Cerebellum (tissue), 4 donors: ENCODE measurements at places on chromosomes 3 and 15. TPM values are rescaled to one million over a fixed set of nuclear protein-coding genes. Genes with fewer than 3 reads are reported as not detected.

FSIP1 gene
- 6.1 TPM for total RNA-seq

KBTBD12 gene
- 1.5 TPM for total RNA-seq

SCG3 gene
- total RNA-seq = 48.5 TPM

ANKRD63 gene
- 0.27 TPM for total RNA-seq

SPINK8 gene
- total RNA-seq = not detected

ANKRD34C gene
- total RNA-seq = 2.4 TPM

SPTBN5 gene
- 1.3 TPM for total RNA-seq

C3orf85 gene
- not detected for total RNA-seq

SLC22A14 gene
- total RNA-seq = 0.82 TPM

WDR93 gene
- total RNA-seq = 0.91 TPM

CPN2 gene
- not detected for total RNA-seq

DNA sequence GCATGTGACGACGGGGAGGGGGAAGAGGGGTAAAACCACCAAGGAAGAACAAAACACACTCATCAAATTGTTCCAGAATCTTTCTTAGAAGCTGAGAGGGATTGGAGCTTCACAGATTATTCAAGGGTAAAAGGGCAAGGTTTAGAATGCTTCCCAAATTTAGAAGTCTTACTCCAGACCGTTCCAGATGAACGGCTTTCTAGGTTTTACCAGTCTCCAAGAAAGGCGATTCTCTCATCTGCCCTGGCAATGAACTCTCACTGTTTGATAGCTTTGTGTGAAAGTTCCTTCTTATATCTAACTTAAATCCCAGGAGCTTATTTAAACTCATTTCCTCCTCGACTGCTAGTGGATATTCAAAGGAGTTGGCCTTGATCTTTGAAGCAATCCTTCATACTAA, 124.3 kb upstream of the PRICKLE2 start:
- DNase-seq = no peak

DNA sequence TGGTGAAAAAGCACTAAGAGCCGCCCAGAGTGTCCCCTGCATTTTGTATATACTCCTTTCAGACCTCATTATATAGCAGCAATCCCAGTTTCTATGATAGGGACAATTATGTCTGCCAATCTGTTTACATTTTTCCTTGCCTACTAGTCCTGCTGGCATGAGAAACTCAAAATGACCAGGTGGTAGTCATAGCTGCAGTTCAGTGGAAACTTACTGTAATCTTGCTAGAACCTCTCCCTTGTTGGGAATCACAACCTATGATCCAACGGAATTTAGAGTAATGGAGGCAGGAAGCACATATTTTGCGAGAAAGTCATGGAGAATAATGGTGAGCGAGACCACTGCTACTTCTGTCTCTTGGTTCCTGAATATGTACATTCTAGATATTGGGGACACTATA, 28.6 kb upstream of the MINAR1 start:
- DNase-seq = no peak

DNA sequence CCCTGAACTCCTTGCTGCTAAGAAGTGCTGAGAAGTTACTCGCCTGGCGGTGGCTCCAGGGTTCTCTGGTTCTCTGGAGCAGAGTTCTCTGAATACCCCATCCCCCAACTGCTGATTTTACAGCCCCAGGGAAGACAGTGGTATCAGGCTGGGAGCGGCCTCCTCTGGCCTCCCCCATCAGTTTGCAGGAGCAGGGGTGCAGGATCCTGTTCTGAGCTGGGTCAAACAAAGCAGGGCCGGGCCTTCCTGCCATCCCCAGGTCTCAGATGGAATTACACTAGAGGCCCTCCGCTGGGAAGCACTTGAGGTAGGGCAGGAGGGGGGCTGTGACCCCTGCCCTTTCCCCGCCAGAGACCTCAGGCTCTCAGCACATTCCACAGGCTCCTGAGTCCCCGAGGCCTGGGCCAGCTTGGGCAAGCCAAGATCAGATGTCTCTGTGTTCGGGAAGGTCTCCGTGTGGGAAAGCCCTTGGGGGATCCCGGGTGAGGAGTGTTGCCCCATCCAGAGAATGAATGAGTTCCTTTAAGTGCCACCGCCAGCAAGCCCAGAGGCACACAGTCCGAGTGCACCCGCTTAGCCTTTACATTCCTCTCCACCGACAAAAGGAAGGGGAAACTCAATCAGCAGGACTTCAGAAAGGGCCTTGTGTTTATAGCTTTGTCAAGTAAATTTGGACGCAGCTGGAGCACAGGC, 149.9 kb downstream of the LRRK1 start:
- DNase-seq = no peak

GRCh38 chr15:55588070-55588814, at the start of gene PYGO1:
Gene PYGO1 (minus strand): TSS chr15:55588345. CDS start chr15:55587883, 462 bp downstream.
- peak; percentile 62 for DNase-seq

DNA sequence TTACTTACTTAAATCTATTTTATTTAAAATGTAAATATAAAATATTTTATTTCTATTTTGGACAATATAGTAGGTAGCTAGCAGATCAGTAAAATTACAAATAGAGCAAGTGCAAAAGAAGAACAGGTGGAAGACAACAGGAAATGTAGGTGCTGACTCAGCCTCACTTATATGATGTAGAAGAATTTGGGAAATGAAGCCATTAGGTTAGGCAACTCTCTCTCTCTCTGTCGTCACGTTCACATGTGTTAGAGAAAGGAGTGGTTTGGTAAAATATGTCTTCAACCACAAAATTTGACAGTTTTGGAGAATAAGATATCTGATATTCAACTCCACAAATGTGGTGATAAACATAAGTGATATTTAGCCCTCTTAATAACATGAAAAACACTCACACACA, 532.5 kb upstream of the KCNMB2 start:
- no peak for DNase-seq

DNA sequence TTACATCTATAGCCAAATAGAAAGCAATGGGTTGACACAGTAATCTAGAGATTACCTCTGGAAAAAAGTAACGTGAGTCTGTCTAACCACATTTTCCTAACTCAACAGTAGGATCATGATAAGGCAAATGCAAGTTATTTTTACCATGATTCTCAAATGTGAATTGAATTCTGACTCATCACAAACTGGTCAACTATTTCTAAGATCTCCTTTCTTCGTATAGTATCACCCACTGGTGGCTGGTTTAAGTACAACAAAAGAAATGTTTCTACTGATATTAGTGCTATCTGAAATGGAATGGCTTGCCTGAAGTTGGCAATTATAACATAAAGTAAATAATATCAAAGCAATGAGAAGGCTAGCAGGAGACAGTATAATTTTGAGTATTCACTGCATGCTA, 102.2 kb downstream of the ABI3BP start:
- no peak for DNase-seq

GRCh38 chr3:30199096-30199759, 407.2 kb upstream of the TGFBR2 start:
- DNase-seq = peak; percentile 8

- DNase-seq = no peak
These were observed 4.2 kb downstream of the AMOTL2 start for GRCh38 chr3:134369861-134370596.

GRCh38 chr3:152331018-152331541, 62.4 kb downstream of the MBNL1 start:
- DNase-seq = no peak

DNA sequence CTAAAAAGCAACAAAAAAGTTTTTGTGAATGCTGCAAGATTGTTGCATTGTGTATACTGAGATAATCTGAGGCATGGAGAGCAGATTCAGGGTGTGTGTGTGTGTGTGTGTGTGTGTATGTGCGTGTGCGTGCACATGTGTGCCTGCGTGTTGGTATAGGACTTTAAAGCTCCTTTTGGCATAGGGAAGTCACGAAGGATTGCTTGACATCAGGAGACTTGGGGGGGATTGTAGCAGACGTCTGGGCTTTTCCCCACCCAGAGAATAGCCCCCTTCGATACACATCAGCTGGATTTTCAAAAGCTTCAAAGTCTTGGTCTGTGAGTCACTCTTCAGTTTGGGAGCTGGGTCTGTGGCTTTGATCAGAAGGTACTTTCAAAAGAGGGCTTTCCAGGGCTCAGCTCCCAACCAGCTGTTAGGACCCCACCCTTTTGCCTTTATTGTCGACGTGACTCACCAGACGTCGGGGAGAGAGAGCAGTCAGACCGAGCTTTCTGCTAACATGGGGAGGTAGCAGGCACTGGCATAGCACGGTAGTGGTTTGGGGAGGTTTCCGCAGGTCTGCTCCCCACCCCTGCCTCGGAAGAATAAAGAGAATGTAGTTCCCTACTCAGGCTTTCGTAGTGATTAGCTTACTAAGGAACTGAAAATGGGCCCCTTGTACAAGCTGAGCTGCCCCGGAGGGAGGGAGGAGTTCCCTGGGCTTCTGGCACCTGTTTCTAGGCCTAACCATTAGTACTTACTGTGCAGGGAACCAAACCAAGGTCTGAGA, 4.7 kb downstream of the BHLHE40 start:
- DNase-seq = no peak

GRCh38 chr15:73602992-73603391, 30.2 kb downstream of the NPTN start:
- no peak for DNase-seq

DNA sequence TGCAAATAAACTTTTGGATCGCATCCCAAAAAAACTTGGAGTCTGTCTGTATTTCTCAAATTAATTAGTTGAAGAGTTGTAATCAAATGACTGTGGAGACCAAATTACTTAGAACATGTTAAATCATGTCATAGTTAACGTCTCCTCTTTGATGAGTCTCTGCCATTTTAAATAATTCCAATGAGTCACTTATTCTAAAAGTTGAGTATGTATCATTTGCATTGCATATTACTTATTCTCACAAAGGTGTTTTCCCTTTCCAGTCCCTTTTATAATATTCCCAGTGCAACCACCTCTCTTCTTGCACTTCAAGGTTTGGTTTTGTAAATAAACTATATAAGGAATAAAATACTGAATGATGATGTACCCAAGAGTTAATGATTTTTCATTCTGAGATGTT, 36.0 kb upstream of the MBNL1 start:
- DNase-seq = no peak

DNA sequence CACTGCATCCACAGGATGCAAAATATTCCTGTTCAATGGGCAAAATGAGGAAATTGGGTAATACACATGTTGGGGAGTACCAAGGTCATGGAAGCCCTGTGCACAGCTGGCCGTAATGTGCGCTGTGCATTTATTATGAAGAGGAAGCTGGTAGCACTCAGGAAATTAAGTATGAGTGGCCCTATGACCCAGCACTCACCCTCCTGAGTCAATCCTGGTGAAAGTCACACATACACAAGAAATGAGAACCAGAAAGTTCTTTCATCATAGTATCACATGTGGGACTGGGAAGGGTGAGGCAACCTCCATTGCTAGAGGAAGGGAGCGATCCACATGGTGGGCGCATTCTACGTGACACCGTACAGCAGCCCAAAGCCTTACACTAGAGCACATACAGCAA, 11.4 kb upstream of the PRR20G start:
- DNase-seq = no peak

- no peak for DNase-seq
These were observed 28.7 kb downstream of the RPSA start for GRCh38 chr3:39435006-39435748.

DNA sequence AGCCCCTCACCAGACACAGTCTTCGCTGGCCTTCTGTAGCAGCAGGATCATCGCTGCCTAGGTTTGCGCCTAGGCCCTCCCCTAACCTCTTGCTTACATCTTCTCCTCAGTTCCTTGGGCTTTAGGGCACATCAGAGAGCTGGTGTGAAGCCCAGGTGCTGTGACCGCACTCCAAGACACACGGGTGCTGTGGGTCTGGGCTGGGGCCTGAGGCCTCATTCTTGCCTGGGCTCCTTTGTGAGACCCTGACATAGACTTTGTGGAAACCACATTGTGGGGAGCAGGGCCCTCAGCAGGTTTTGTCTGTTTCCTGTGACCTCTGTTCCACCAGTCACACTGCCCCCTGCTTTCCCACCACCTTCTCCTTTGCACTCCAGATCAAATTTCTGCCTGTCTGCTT, 8.0 kb downstream of the AMIGO3 start:
- DNase-seq = no peak

DNA sequence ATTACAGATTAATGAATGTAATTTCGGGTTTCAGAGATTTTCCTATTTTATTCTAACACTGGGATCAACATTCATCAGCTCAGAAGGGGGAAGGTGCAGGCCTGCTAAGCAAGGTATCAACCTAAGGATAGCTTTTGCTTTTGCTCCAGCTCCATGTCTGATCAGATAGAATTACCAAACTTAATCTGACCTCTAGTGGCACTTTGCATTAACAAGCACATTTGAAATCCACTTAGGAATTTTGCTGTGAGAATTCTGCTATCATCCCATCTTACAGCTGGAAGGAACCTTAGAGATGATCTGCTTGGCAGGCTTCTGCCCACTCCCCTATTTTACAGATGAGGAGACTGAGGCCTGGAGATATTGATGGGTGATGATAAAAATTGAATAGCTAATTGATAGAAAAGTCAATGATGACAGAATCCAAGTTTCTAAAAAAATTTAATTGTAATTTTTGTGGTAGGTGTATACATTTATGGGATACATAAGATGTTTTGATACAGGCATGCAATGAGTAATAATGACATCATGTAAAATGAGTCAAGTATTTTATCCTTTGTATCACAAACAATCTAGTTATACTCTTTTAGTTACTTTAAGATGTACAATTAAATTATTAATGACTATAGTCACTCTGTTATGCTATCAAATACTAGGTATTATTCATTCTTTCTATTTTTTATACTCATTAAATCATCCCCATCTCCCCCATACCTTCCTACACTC, 209.2 kb upstream of the ZPLD1 start:
- peak; percentile 2 for DNase-seq

DNA sequence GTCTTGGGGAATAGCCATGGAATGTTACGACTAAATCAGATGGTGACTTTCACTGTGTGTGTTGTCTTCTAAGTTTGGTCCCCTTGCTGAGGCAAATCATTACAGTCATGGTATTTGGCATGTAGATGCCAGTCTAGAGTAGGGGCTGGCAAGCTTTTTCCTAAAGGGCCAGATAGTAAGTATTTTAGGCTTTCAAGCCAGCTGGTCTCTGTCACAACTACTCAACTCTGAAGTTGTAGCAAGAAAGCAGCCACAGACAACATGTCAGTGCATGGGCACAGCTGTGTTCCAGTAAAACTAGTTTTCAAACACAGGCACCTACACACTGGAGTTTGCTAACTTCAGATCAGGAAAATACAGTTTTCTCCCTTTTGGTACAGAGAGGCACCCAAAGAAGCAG, 39.3 kb downstream of the CCR3 start:
- no peak for DNase-seq

- no peak for DNase-seq
These were observed 3.6 kb upstream of the PTPN23 start for GRCh38 chr3:47377186-47377585.

DNA sequence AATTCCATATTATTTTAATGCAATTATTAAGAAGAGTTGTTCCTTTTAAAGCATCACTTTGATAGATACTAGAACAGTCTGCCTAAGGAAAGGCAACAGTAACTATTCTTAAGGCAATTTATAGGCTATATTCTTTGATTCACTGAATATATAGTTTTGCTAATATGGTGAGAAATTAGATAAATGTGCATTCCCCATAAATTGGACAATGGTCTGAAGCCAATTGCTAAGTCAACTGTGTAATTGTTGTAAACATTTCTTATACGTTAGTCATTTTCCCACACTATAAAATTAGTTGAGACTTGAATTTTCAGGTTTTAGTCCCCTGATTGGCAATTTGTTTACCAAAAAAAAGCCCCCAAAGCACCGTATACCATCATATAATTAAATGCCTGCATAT, 263.0 kb upstream of the NECTIN3 start:
- DNase-seq = no peak

- no peak for DNase-seq
These were observed 104.8 kb upstream of the WNT5A start for GRCh38 chr3:55591888-55592287.

GRCh38 chr15:25134546-25134945, 179.8 kb downstream of the SNRPN start:
- DNase-seq = no peak
